ENCODE measurements at places on chromosomes 1 and 21. TPM values are rescaled to one million over a fixed set of nuclear protein-coding genes. Genes with fewer than 3 reads are reported as not detected.
A peak's percentile ranks its signal among the peaks of the same experiment; 100 is the strongest.

SMYD3 gene
- polyA plus RNA-seq = 30.1 TPM

INKA2 gene
- polyA plus RNA-seq = 1.8 TPM

MECR gene
- polyA plus RNA-seq = 21.0 TPM

TBX15 gene
- polyA plus RNA-seq = 0.50 TPM

DNA sequence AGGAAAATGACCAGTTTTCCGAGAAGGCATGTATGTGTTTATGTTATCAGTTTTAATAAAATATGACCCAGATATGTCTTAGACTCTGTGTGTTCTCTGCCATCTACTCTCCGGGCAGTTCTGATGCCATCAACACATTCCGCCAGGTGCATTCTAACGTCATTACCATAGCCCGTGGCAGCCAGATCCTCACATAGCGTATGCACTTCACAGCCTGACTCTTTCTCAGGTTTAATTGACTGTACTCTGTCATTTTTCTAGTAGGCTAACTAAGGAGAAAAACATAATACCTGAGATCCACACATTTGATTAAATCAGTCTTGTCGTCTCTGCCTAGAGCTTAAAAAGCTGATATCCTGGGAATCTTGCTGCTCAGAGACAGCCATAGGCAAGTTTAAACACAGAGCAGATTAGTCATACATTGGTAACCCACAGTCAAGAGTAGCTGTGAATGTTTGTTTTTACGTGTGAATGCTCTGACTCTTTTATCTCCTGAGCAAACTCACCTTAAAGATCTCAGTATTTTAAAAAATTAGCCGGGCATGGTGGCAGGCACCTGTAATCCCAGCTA lies 175.9 kb downstream of the GREM2 start:
- no peak for DNase-seq

GRCh38 chr21:33948096-33948950 lies 32.7 kb upstream of the ATP5PO start:
- peak; percentile 62 for DNase-seq

DNA sequence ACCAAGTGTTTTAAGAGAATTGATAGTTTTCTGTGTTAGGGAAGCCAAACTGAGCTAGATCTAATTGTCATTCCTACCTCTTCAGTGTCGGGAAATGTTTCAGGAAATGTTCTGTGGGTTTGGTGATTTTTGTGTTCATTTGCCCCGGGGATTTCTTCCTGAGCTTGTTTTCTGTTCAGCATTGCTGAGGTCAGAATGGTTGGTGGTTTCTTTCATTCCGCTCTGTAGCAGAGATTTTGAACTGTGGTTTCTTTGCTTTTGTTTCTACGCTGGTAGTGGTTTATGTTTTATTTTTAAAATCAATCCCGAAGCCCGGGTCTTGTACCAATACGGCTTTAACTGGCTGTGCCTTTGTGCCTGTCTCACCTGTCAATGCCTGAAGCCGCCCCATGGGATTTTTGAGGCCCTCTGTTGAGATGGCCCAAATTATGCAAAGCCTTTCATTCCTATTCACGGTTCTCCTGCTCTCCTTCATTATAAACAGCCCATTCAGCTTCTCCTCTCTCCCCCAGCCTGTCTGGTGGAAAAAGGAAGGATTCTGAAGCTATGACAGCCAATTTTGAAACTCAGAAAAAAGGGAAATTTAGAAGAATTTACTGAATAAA lies 417.2 kb upstream of the KAZN start:
- DNase-seq = peak; percentile 43

- DNase-seq = no peak
Measured at GRCh38 chr21:46557469-46557868, 47.4 kb downstream of the S100B start.
